ENCODE measurements at places on chromosomes 12 and 14.

- DNase-seq, result no peak
- H3K27me3 ChIP-seq, result no peaks in the 10 kb centered on the region
- no peaks in the 10 kb centered on the region for H3K4me1 ChIP-seq
- no peak overlapping the region for H3K27ac ChIP-seq
- H3K36me3 ChIP-seq, result no peaks in the 10 kb centered on the region
Measured at GRCh38 chr12:131091413-131091975, 137.8 kb downstream of the ADGRD1 start.

- no peak overlapping the region for H3K27ac ChIP-seq
- H3K4me3 ChIP-seq, result no peak overlapping the region
- H3K4me1 ChIP-seq, result no peaks in the 10 kb centered on the region
- H3K27me3 ChIP-seq, result no peaks in the 10 kb centered on the region
Measured at GRCh38 chr12:51694146-51694545, 103.1 kb downstream of the SCN8A start.

DNA sequence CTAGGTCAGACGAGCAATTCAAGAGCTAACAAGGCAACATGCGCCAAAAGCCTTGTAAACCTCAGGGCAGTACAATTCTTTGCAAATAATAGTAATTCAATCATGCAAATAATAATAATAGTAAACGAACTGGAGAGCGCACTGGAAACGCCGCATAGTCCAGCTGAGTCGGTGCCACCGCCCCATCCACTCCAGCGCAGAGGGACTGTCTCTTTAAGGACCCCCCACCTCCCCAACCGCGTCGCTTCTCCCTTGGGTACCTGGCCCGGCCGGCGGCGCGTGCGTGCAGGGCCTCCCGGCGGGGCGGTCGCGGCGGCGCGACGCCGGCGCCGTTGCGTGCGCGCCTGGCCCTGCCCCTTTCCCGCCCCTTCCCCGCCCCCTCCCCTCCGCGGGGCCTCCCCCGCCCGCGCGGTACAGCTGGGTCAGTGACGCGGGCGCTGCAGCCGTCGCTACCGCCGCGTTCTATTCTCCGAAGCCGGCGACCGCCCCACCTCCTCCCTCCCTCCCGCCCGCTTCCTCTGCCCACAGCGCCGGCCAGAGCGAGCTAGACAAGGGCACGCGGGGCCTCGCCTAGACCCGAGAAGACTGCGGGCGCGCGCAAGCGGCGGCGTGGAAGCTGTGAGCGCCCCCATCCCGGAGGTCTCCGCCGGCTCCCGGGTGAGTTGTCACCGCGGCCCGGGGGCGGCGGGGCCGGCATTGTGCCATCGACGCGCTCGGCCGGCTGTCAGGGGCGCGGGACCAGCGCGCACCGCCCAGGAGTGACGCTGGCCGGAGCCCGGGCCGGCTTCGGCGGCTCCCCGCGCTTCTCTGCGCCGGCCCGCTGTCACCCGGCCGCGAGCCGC is at the start of gene SUSD6:
Gene SUSD6, plus strand, starts transcription at position 425 of the 842 bp plus-strand sequence. CDS start 46,997 bp downstream, outside the sequence.
- H3K27me3 ChIP-seq, result no peaks in the 10 kb centered on the region
- peaks cover 10% of the 10 kb centered on the region for H3K36me3 ChIP-seq
- H3K4me1 ChIP-seq, result peaks cover 20% of the 10 kb centered on the region

- no peak overlapping the region for H3K27ac ChIP-seq
- peaks cover 8% of the 10 kb centered on the region for H3K4me1 ChIP-seq
- no peak overlapping the region for H3K4me3 ChIP-seq
Measured at GRCh38 chr12:116677202-116677661, 60.6 kb downstream of the SPRING1 start.

DNA sequence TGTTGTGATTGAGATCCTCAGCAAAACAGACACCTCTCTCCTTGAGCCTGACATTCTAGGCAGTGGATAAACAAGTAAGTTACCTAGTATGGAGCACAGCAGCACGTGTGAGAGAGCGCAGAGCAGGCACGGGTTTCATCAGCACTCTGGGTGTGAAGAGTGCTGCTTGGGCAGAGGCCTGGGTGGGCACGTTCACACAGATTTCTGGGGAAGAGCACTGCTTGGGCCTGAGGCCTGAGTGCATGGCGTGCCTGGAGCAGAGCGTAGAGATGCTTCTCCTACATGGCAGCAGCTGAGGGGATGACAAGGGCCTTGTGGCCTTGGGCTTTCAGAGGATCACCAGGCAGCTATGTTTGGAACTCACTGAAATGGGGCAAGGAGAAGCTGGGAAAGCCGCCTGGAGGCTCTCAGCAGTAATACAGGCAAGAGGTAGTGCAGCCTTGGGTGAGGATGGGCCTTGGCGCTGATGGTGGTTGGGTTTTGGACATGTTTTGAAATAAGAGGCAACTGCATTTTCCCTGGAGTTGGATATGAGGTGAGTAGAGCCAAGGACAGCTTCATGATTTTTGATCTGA is 17.6 kb downstream of the CKB start:
- H3K4me1 ChIP-seq, result no peaks in the 10 kb centered on the region
- no peak overlapping the region for H3K4me3 ChIP-seq
- H3K36me3 ChIP-seq, result peaks cover 42% of the 10 kb centered on the region

DNA sequence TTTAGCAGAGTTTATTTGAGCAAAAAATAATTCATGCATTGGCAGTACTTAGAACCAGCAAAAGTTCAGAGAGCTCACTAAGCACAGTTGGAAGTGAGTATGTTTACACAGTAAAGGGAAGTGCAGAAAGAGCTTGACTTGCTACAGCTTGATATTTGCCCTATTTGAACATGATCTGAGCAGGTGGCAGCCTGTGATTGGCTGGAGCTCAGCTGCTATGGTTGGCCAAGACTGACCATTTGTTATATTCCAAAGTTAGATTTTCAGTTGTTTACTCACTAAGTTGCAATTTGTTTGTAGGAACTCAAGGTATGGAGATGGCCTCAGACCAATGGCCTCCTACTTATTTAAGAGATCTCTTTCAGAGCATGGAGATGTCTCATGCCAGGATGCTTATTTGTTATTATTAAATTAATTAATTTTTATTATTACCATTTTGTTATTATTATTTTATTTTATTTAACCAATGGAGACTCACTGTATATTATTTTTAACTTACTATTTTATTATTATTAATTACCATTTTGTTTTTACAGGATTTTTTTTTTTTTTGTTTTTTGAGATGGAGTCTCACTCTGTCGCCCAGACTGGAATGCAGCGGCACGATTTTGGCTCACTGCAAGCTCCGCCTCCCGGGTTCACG is 49.0 kb downstream of the ATP23 start:
- no peak overlapping the region for H3K4me3 ChIP-seq
- DNase-seq, result no peak
- H3K27me3 ChIP-seq, result no peaks in the 10 kb centered on the region
- H3K36me3 ChIP-seq, result no peaks in the 10 kb centered on the region
- no peak overlapping the region for H3K27ac ChIP-seq

GRCh38 chr14:60245380-60246177 is 3.4 kb upstream of the PPM1A start:
- H3K4me1 ChIP-seq, result peaks cover 2% of the 10 kb centered on the region
- no peaks in the 10 kb centered on the region for H3K36me3 ChIP-seq
- DNase-seq, result no peak
- H3K27me3 ChIP-seq, result no peaks in the 10 kb centered on the region
- no peak overlapping the region for H3K4me3 ChIP-seq

- DNase-seq, result no peak
- H3K27ac ChIP-seq, result no peak overlapping the region
- no peaks in the 10 kb centered on the region for H3K27me3 ChIP-seq
- H3K4me3 ChIP-seq, result no peak overlapping the region
- H3K4me1 ChIP-seq, result peaks cover 7% of the 10 kb centered on the region
Measured at GRCh38 chr12:116200812-116201211, 76.7 kb downstream of the MED13L start.
